Testis (tissue), 5 donors: ENCODE measurements at places on chromosomes 1 and 21. TPM values are rescaled to one million over a fixed set of nuclear protein-coding genes. Genes with fewer than 3 reads are reported as not detected.

Gene GBP7
- polyA plus RNA-seq: 0.12 TPM

Gene KCNJ9
- 0.37 TPM for polyA plus RNA-seq

Gene ERVH48-1
- polyA plus RNA-seq: 0.24 TPM

Gene C1orf141
- 10.1 TPM for polyA plus RNA-seq

Gene MLLT11
- 3.2 TPM for polyA plus RNA-seq

Gene SLC44A5
- polyA plus RNA-seq: 10.6 TPM

Gene ROR1
- polyA plus RNA-seq: 4.6 TPM

Gene CD247
- 2.5 TPM for polyA plus RNA-seq

Gene PLPPR4
- polyA plus RNA-seq: 6.0 TPM

Gene MAP3K21
- 17.2 TPM for polyA plus RNA-seq

Gene GFI1
- 1.3 TPM for polyA plus RNA-seq

Gene CLDN8
- polyA plus RNA-seq: not detected

Gene GBP6
- 0.26 TPM for polyA plus RNA-seq

Gene FCRL2
- polyA plus RNA-seq: 0.36 TPM

Gene TSTD1
- 52.2 TPM for polyA plus RNA-seq

Gene ZC3H12A
- polyA plus RNA-seq: 6.3 TPM

Gene PROK1
- 85.5 TPM for polyA plus RNA-seq

Gene AADACL3
- not detected for polyA plus RNA-seq

Gene MIXL1
- polyA plus RNA-seq: 0.66 TPM

Gene PRCC
- polyA plus RNA-seq: 68.3 TPM

Gene SLC22A15
- 1.8 TPM for polyA plus RNA-seq

Gene SYCP1
- polyA plus RNA-seq: 10.5 TPM

Gene C1orf115
- polyA plus RNA-seq: 12.0 TPM

Gene CR1L
- not detected for polyA plus RNA-seq

Gene LCE6A
- not detected for polyA plus RNA-seq

Gene DENND2C
- 10.5 TPM for polyA plus RNA-seq
